WTC11 (cell line): ENCODE measurements at places on chromosomes 13 and 19.
A peak's percentile ranks its signal among the peaks of the same experiment; 100 is the strongest.

DNA sequence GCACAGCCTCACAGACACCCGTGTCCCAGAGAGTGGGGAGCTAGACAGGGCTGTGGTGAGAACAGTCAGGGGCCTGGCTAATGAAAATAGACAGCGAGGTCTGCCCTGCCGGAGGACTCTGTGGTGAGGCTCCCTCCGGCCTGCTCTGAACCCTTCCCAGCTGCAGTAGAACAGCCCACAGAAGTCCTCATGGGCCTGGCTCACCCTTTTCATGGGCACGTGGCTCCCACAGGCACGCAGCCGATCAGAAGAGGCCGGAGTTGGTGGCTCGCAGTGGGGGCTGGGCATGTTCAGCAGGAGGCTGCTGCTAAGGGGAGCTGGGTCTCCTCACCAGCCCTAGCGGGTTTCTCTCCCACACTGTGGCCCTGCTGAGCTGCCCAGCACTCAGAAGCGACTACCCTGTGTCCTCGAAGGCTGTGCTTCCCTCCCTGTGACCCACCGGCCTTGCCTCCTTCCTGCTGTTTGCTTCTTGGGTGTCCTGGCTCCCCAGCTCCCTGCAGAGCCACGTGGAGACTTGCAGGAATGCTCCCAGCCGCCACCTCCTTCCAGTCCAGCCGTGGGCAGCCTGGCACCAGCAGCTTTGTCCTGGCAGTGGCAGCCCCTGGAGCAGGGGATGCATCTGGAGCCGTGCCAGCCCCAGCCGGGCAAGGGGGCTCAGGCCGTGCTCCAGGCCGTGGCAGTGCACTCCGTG, 138.7 kb downstream of the KDM4B start:
- DNase-seq = no peak
- no peak overlapping the region for H3K4me3 ChIP-seq
- H3K4me1 ChIP-seq = peaks cover 9% of the 10 kb centered on the region
- H3K27ac ChIP-seq = no peak overlapping the region

DNA sequence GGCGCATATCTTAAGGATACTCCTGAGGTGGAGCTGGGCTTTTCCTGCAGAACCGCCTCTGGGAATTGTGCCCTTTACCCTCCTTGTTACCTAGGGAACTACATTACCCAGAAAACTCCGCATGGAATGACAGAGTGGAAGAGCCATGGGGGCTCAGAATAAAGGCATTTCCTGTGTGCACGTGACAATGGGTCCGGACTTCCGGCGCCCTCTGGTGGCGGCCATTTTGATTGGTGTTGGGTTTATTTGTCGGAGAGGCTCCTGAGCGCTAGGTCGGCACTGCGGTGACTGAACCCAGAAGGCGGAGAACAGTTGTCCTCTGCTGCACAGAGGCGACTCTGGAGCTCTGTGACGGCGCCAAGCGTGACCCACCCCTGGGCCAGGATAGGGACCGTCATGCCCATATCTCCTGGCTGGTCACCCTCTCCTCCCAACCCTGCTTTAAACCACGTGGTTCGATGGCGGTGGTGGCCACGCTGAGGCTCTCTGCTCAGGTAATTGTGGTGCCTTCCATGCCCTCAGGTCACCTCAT, at the start of gene ZNF587B:
ZNF587B (plus strand) TSS at position 229 of the 532 bp plus-strand sequence; CDS start at position 459, 230 bp downstream.
- no peaks in the 10 kb centered on the region for H3K27me3 ChIP-seq
- H3K27ac ChIP-seq = peak within 1 kb of the TSS; percentile 98
- peaks cover 22% of the 10 kb centered on the region for H3K4me1 ChIP-seq

GRCh38 chr19:16470541-16470910, 1.2 kb downstream of the EPS15L1 start:
- H3K4me3 ChIP-seq = peak overlapping the region; percentile 90
- H3K36me3 ChIP-seq = no peaks in the 10 kb centered on the region
- no peak for DNase-seq
- peak overlapping the region; percentile 72 for H3K27ac ChIP-seq

DNA sequence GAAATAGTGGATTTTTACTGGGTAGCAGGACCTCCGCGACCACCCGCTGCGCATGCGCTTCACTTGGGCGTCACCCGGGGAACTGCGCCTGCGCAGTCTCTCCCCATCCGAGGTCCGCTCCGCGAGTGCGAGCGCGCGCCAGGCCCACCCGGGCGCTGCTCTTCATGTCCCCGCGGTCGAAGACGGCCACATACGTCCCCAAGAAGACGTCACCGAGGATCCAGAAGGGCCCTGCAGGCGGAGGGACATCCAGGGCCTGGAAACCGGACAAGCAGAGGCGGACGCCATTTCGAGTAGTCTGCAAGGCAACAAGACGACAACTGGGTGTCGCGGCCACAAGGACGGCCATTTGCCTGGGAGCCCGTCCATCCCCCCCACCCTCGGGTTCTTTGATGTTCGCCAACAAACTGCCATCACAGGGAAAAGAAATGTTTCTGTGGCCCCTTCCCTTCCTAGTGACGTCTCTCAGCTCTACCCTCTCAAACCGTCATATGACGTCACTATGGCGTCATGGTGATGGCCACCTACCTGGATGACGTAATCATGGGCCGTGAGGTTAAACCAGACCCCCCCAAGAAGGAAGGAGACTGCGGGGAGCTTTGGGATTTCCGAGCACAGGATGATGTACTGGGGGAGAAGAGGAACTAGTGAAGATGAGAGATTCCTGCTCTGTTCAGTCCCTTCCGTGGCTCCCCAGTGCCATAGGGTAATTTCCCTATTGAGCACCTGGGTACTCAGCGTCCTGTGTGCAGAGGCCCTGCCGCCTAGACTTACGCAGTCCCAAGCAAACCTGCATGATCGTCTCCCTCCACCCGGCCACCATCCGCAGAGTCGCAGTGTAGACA, 6.7 kb downstream of the NAPSA start:
- peaks cover 2% of the 10 kb centered on the region; the same call in 1 of the 2 replicates for H3K4me1 ChIP-seq
- no peak overlapping the region for H3K27ac ChIP-seq
- H3K27me3 ChIP-seq = peaks cover 23% of the 10 kb centered on the region
- H3K4me3 ChIP-seq = no peak overlapping the region
- no peak for DNase-seq
- H3K36me3 ChIP-seq = no peaks in the 10 kb centered on the region

GRCh38 chr13:71359641-71360040, 507.4 kb downstream of the DACH1 start:
- no peak overlapping the region for H3K4me3 ChIP-seq
- DNase-seq = no peak
- H3K36me3 ChIP-seq = no peaks in the 10 kb centered on the region
- H3K27me3 ChIP-seq = no peaks in the 10 kb centered on the region
- H3K4me1 ChIP-seq = no peaks in the 10 kb centered on the region

GRCh38 chr13:48295271-48295670, 8.3 kb upstream of the RB1 start:
- no peak overlapping the region for H3K4me3 ChIP-seq
- DNase-seq = no peak
- H3K27ac ChIP-seq = no peak overlapping the region

DNA sequence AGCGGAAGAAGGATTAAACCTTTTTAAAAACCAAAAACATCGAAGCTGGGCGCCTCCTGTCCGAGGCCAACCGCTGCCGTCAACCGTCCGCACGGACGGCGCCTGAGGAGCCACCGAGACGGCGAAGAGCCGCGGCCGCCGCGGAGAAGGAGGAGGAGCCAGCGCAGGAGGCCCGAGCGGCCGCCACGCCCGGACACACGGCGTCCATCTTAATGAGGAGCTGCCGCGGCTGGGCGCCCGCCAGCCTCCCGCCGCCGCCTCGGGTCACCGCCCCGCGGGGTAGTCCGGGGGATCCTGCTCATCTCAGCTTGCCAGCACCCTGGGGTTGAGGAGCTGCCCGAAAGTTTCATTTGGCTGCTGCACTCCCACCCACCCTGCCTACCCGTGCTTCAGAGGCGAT, 10.6 kb downstream of the ZSCAN1 start:
- H3K27me3 ChIP-seq = peaks cover 66% of the 10 kb centered on the region
- H3K4me1 ChIP-seq = peaks cover 7% of the 10 kb centered on the region
- no peak overlapping the region for H3K27ac ChIP-seq
- peaks cover 23% of the 10 kb centered on the region for H3K36me3 ChIP-seq
- no peak for DNase-seq

GRCh38 chr13:111330066-111330610, 9.7 kb downstream of the TEX29 start:
- no peaks in the 10 kb centered on the region for H3K4me1 ChIP-seq
- H3K4me3 ChIP-seq = no peak overlapping the region

GRCh38 chr13:34587576-34587975, 354.5 kb upstream of the NBEA start:
- no peak overlapping the region for H3K27ac ChIP-seq
- no peak for DNase-seq
- no peaks in the 10 kb centered on the region for H3K27me3 ChIP-seq
- H3K4me1 ChIP-seq = peaks cover 10% of the 10 kb centered on the region
- peaks cover 3% of the 10 kb centered on the region; the same call in 1 of the 2 replicates for H3K36me3 ChIP-seq

DNA sequence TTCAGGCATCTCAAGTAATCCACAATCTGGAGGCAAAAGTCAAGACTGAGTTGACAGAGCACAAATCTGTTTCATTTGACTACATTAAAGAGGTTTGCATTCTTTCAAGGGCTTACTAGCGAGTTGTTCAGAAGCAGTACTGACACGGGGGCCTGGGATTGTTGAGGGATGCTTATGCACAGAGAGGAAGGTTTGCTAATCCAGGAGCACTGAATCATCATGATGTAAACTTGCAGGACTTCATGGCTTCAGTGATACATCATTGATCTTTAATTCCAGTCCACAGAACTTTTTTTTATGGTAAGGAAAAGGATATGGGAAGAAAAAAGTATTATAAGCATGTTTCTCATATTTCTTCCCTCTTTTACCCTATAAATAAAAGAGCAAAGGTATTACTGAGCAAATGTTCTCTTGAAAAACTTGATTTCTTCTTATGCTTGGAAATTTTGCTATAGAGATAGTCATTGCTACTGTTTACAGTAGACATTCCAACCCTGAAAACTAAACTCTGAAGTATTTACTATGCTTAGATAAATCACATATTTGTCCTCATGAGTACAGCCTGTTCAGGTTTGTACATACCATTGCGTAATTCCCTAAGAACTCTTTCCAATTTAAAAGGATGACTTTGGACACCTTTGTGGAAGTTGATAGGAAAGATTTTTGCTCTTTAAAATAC, 65.8 kb upstream of the KPNA3 start:
- no peaks in the 10 kb centered on the region for H3K4me1 ChIP-seq
- H3K27ac ChIP-seq = no peak overlapping the region
- no peak for DNase-seq
- no peaks in the 10 kb centered on the region for H3K27me3 ChIP-seq
- H3K36me3 ChIP-seq = peaks cover 27% of the 10 kb centered on the region
- H3K4me3 ChIP-seq = no peak overlapping the region

GRCh38 chr13:21777166-21777565, 106.3 kb downstream of the FGF9 start:
- H3K27me3 ChIP-seq = no peaks in the 10 kb centered on the region
- no peak overlapping the region for H3K27ac ChIP-seq
- no peak for DNase-seq
- H3K4me1 ChIP-seq = no peaks in the 10 kb centered on the region

DNA sequence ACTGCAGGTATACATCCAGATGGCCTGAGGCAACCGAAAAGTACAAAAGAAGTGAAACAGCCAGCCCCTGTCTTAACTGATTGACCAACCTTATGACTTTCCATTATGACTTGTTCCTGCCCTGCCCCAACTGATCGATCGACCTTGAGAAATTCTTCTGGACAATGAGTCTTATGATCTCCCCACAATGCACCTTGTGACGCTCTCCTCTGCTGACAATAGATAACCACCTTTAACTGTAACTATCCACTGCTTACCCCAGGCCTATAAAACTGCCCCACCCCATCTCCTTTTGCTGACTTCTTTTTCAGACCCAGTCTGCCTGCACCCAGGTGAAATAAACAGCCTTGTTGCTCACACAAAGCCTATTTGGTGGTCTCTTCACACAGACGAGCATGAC, 11.2 kb downstream of the ZNF83 start:
- peaks cover 22% of the 10 kb centered on the region for H3K36me3 ChIP-seq
- H3K27ac ChIP-seq = no peak overlapping the region
- H3K4me1 ChIP-seq = no peaks in the 10 kb centered on the region
- peaks cover 14% of the 10 kb centered on the region for H3K27me3 ChIP-seq
- no peak for DNase-seq
- no peak overlapping the region for H3K4me3 ChIP-seq

GRCh38 chr13:76851961-76852360, 34.2 kb downstream of the KCTD12 start:
- H3K4me1 ChIP-seq = no peaks in the 10 kb centered on the region
- no peak overlapping the region for H3K27ac ChIP-seq
- no peaks in the 10 kb centered on the region for H3K36me3 ChIP-seq
- no peak for DNase-seq
- no peaks in the 10 kb centered on the region for H3K27me3 ChIP-seq

DNA sequence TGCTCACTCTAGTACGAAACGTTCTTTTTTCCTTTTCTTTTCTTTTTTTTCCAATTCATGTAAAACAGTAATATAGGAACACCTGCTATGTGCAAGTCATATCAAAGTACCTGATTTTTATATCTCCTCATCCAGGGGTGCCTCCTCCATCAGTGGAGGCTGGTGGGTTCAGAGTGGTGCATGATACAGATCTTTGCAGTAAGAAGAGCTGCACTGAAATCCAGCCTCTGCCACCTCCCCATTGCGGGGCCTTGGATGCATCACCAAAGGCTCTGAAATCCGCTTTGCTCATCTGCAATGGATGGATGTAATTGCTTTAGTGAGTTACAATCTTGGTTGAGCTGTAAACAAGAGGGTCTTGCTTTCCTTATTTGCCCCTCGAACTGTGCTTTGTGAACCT, 38.3 kb downstream of the GPR12 start:
- no peaks in the 10 kb centered on the region for H3K27me3 ChIP-seq
- DNase-seq = no peak

DNA sequence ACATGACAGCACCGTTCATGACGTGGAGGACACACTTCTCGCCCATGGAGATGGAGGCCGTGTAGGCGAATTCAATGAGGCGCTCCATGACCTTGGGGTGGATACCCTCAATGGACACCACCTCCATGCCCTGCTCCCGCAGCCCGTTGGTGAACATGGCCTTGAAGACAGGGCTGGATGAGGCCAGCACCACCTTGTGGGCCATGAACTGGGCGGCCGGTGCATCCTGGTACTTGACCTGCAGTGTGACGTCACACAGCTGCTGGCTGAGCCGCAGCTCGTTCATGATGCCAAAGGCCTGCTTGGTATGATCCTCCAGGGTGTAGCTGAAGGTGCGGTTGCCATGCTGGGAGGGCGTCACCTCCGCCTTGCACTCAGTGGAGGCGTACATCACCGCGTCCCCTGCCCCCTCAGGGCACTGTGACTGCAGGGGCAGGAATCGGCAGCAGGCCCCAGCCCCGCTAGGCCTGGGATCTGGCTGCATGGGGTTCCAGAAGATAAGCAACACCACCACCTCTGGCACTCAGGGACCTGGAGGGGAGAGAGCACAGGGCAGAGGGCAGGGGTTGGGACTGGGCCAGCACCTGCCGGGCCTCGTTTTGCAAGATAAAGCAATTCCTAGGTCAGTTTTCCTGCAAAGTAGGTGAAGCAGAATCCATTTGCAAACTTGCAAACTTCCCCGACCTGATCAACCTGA, 3.5 kb downstream of the KEAP1 start:
- peaks cover 22% of the 10 kb centered on the region for H3K4me1 ChIP-seq
- peak overlapping the region; percentile 59 for H3K4me3 ChIP-seq
- peaks cover 28% of the 10 kb centered on the region for H3K36me3 ChIP-seq
- peak overlapping the region; percentile 98 for H3K27ac ChIP-seq
- DNase-seq = peak; percentile 46
- H3K27me3 ChIP-seq = 0 out of 2 replicates have a peak, but pooled peaks cover 4% of the 10 kb centered on the region
